ENCODE measurements at places on chromosomes 7 and 10.

DNA sequence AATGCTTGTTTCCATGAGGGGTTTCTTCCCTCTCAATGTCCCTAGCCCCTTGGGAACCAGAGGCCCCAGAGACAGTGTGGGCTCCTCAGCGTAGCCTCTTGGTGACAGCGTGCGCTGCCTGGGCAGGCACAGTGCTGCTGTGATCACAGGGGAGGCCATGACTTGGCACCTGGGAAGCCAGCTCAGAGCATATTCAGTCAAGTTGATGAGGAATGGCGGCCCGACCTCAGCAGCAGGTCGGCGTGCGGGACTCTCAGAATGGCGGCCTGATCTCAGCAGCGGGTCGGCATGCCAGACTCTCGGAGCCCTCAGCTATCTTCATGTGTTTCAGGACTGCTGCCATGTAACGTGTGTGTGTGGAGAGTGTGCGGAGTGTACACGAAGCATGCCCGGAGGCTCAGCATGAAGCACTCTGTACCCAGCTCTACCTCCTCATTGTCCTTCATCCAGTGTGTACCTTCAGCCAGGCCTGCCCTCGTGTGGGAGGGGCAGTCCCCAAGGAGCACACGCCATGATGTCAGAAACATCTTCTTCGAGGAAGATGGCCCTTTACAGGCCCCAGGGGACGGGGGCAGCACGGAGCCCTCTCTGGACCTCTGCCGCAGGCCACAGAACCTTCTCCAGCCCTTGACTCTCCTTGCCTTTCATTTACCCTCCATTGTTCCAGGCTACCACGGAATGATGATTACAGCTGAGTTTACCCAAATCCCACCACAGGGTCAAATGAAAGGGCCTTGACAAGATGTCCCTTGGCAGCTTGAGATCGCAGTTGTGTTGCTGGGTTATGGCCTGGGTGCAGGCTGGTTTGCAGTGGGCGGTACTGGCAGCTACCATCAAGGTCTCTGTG, 130.4 kb downstream of the SMURF1 start:
- no peak for DNase-seq

DNA sequence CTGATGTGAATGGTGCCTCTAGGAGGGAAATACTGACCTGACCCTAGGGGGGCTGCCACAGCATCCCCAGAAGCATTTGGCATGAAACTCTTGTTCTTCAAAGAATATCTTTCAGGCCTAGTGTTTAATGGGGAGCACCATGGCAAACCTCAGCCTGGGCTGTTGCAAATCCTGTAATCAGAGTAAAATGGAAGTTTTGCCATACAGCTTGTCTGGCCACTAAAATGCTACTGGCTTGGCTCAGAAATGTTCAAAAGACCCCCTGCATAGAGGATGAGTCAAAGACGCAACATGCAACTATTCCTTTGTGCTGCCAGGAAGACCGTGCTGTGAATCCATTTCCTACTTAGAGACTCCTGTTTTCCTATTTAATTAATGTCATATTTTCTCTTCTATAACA, 26.7 kb downstream of the HECW1 start:
- no peak for DNase-seq

- DNase-seq: no peak
Measured at GRCh38 chr7:86953653-86954336, 105.7 kb downstream of the ELAPOR2 start.

GRCh38 chr7:88522771-88523293, 216.1 kb upstream of the STEAP4 start:
- DNase-seq: no peak

DNA sequence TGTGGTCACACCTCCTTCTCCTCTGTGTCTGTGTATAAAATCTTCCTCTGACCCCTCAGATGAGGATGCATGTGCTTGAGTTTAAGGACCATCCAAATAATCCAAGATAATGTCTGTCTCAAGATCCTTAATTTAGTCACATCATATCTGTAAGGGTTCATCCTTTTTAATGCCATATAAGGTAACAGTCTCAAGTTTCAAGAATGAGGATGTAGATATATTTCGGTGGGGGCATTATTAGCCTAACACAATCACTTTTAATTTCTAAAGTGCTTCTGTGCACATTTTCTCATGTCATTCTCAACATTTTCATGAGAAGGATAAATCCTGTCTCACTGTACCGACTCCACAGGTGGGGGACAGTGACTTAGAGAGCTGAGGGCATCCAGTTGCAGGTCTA, 235.3 kb downstream of the BUB3 start:
- no peak for DNase-seq

DNA sequence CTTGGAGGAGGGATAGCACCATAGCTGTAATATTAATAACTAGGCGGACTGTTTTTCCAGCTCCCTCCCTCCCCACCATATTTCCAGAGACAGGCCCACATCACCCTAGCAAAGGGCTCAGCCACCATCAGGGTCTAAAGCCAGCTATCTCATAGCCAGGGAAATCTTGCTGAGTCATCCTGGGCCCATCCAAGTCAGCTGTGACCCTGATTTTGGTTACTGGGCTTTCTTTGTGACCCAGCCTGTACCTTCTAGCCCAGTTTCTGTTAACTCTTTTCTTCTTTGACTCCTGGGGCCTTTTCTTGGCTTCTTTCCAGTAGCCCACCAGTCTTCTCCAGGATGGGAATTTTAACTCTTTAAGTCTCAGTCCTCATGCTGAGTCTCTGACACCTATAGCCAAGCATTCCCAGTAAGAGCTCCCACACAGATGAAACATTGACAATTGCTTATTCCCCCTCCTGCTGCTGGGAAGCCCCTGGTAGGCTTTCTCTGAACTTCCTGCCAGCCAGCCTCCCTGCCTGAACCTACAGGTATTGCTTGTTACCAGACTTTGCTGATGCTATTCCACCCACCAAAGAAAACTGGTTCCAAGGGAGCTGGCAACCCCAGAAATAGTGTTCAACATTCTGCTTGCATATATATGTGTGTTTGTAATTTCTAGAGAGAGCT, 34.8 kb upstream of the ADO start:
- DNase-seq: no peak

- DNase-seq: no peak
Measured at GRCh38 chr7:55723621-55723941, 139.0 kb downstream of the SEPTIN14 start.

All from inflammatory macrophage treated with lipopolysaccharide for 4 hours (primary cell).